ENCODE measurements at places on chromosomes 13 and 19.

- DNase-seq, result no peak
Measured at GRCh38 chr13:110426735-110427134, 119.7 kb downstream of the COL4A2 start.

GRCh38 chr19:7744199-7744786 lies 3.0 kb downstream of the CD209 start:
- DNase-seq, result no peak

GRCh38 chr19:46604781-46605355 lies 3.7 kb downstream of the CALM3 start:
- DNase-seq, result no peak

- DNase-seq, result no peak
Measured at GRCh38 chr19:57759096-57759495, 10.4 kb upstream of the ZNF586 start.

GRCh38 chr13:52638666-52639328 lies 3.4 kb upstream of the HNRNPA1L2 start:
- DNase-seq, result no peak

DNA sequence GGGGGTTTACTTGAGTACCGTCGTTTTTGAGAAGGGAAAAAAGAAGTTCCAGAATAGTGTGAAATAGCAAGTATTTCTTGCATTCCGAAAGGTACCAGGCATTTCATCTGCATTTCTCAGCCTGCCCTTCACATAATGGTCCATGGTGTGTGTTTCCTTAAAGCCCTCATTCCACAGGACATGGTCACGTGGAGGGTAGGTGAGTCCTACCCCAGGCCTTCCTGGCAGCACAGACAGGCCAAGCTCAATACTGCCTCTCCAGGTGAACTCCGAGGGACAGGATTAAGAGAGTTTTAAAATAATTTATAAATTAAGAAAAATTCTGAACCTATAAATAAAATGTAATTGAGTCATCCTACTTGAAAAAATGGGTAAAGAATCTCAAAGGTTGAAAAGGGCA lies 64.7 kb downstream of the TNFRSF19 start:
- no peak for DNase-seq

DNA sequence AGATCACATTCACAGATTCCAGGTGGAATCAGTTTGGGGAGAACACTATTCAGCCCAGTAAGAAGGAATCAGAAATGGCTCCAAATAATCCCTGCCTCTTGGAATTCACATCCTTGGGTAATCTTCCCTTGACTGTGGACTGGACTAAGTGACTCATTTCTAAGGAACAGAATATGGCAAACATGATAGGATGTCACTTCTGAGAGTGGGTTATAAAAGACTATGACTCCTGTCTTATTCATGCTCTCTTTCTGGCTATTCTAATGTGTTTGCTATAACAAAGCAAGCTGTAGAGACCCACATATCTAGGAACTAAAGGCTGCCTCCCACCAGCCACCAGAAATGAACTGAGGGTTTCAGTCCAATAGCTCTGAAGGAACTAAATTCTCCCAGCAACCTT lies 37.8 kb downstream of the MBD3L2B start:
- no peak for DNase-seq

All from stimulated activated CD4-positive, alpha-beta T cell treated with anti-CD3 and anti-CD28 coated beads, Interleukin-2, amount 100 ng/mL, for 24 hours (primary cell).